Stimulated activated CD4-positive, alpha-beta T cell treated with anti-CD3 and anti-CD28 coated beads, Interleukin-1b, Interleukin-23, amount 100 ng/mL, for 1 hour (primary cell): ENCODE measurements at places on chromosomes 2 and 18.

- no peak for DNase-seq
Observed at GRCh38 chr18:3380384-3380961, 69.5 kb upstream of the TGIF1 start.

DNA sequence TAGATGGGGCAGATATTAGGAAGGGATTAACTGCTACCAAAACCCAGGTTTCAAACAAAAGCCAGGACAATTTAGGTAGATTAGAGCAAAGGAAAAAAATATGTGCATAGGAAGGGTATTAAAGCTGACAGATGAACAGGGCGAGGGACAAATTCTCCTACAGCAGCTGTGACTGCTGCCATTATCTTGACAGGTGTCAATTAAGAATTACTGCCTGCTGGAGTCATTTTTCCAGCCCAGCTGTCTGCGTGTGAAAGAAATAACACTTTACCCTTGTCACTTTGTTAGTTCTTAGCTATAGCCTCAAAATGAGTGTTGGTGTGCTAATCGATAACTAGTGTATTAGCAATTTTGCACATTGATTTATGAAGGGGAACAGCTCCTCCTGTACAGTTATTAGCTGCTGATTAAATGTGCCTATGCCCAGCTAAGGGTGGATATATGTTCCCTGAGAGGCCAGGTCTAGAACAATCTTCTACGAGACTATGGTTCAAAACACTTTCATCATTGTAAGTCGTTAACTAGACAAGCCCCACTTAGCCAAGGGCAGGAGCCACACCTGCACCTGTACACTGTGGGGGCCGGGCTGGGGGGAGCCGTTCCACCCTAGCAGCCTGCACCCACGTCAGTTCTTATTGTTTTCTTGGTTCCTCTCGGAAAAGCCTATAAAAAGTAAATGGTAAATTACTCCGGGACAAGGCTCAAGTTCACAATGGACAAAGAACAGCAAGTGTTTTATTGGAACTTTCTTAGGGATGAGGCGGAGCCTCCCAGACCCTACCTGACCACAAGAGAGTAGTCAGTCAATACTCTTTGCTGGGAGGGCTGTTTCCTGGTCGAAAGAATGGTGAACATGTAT, 7.7 kb downstream of the TSHZ1 start:
- no peak for DNase-seq

DNA sequence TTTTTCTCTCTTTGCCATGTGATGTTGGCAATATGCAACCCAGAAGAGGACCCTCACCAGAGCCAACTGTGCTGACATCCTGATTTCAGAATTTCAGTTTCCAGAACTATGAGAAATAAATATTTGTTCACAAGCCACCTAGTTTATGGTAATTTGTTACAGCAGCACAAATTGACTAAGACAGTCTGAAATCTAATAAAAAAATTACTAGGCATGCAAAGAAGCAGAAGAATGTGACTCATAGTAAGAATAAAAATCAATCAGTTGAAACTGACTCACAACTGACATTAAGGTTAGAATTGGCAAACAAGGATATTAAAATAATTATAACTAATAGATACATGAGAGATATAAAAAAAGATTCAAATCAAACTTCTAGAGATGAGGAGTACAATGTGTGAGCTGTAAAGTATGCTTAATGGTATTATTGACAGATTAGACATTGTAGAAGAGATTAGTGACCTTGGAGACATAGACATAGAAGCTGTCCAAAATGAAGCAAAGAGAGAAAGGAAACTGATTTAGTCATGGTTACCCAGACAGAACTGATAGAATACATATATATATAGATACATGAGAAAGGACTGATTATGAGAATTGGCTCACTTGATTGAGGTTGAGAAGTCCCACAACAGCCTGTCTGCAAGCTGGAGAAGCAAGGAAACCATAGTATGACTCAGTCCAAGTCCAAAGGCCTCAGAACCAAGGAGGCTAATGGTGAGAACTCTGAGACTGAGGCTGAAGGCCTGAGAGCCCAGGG, 27.8 kb upstream of the TTC39C start:
- no peak for DNase-seq

- no peak for DNase-seq
Observed at GRCh38 chr2:39717067-39717466, 51.4 kb downstream of the TMEM178A start.

GRCh38 chr18:59516356-59517155, 157.5 kb upstream of the LMAN1 start:
- DNase-seq: no peak

DNA sequence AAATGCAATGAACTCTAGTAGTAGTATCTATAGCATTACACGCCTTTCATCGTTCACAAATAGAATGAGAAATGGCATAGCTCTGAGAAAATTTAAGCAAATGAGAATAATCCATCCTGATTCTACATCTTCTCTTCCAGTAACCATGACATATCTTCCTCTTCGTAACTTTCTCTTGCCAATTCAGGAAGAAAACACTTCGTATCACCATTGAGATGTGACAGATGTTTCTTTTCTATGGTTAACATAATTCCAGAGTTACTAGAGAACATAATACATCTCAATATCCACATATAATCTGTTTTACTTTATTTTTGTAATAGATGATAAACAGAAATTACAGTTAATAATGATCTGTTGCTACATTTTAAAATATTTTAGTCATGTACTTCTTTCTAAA, 1527.4 kb downstream of the LRP1B start:
- DNase-seq: no peak

GRCh38 chr18:79923896-79924585, 27.4 kb downstream of the SLC66A2 start:
- DNase-seq: no peak

DNA sequence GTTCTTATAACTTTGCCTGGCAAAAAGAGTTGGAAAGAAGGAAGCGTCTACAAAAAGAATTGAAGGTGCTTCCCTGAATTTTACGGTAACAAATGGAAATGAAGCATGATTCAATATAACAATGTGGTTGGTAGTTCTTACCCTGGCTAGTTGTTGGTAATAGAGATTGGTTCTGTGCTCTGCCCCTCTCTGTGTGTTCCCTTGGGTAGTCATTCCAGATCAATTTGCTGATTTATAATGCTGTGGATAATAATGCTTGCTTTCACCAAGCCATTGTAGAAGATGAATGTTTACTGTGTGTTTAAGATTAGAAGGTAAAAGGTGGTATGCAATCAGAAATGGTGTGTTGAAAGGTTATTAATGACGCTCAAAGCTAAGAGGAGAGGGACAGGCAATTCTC, 577.8 kb upstream of the NXPH2 start:
- DNase-seq: no peak

DNA sequence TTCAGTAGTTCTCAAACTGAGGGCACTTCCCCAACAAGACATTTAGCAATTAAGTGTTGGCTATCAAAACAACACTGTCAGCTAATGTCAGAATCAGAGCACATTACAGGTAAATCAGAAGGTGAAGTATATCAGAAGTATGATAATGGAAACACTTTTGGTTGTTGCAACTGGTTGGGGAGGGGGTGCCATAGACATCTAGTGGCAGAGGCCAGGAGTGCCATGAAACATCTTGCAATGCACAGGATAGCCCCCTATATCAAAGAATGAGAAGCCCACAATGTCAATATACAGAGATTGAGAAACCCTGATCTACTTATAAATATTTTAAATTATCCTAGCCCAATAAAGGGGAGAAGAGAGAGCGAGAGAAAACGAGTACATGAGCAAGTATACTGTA, 4.9 kb upstream of the XPO1 start:
- DNase-seq: no peak

GRCh38 chr2:12652723-12653122, 64.0 kb upstream of the TRIB2 start:
- no peak for DNase-seq

DNA sequence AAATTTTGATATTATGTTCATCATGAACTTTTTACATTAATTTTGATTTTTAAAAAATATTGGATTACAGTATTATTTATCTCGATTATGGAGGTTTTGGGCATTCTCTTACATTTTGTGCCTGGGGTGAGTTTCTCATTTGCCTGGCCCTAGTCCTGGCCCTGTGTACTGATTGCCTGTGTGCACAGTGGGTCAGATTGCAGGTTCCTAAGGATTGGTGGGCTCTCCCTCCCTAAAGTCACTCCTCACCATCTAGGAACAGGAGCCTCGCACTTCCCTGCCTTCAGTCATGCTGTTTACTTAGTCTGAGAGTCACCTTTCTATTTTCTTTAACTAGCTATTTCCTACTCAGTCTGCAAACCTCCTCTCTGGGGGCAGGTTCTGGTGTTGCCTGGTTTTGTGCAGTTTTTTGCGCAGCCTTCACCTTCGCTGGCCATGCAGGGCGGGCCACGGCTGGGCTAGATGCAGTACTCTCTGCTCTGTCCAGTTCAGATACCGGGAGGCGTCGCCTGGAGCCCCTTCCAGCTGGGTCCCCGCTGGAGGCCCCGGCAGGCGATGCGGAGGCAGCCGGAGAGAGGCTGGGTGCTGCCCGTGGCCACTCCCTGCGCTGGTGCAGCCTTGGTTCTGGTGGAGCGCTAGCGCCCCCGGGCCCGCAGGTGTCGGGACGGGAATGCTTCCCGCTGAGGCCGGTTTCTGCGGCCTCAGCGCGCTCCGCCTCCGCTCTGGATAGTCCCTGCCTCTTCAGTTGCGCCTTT, 23.3 kb upstream of the MC5R start:
- DNase-seq: no peak

DNA sequence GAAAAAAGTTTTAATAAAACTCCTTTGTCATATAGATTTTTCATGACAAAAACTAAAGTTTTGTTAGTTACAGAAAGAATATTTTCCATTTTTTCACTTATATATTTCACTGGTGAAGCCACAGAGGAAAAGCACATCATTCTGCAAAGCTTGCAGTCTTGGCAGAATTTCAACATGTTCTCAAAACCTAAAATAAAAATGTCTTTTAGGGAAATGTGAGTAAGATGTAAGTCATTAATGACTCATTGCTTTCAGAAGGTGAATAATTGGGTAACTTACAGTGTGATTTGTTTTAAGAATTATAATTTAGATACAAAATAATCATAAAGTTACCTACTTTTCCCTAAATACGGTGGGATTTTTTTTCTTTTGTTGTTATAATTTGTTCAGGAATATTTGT, 43.4 kb upstream of the TNFRSF11A start:
- no peak for DNase-seq

DNA sequence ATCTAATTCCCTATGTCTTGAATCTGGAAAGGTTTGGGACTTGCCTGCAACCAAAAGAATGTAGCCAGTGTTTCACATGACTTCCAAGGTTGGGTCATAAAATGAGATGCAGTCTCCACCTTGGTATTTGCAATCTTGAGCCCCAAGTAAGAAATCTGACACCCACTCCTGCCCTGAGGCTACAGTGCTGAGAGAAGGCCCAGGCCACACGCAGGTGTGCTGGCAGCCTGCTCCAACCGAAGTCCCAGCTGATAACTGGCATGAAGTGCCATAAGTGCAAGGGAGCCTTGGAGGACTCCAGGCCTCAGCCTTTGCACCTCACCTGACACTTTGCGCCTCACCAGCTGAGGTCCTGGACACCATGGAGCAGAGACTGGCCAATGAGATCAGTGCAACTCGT, 182.7 kb downstream of the ANAPC1 start:
- no peak for DNase-seq

- no peak for DNase-seq
Observed at GRCh38 chr2:58539973-58540372, 298.8 kb upstream of the FANCL start.

DNA sequence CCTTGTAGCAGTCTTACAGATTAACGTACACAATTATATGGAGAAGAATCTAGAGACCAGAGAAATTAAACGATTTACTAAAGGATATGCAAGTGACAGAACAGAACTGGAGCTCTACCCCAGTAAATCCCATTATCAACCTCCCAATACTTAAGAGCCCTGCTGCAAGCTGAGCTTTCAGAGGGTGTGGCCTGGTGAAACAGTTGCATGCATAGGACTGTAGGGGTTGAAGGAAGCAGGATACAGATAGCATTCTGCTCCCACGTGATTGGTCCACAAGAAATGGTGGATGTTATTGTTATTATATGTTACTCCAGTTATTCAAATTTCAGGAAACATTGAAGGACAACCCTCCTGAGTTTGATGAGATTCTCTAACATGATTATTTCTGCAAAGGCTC, 210.8 kb upstream of the THUMPD2 start:
- no peak for DNase-seq

GRCh38 chr18:11883153-11883552, 25.0 kb downstream of the MPPE1 start:
- no peak for DNase-seq

GRCh38 chr2:60819155-60819862, 62.1 kb upstream of the REL start:
- DNase-seq: peak; percentile 46

DNA sequence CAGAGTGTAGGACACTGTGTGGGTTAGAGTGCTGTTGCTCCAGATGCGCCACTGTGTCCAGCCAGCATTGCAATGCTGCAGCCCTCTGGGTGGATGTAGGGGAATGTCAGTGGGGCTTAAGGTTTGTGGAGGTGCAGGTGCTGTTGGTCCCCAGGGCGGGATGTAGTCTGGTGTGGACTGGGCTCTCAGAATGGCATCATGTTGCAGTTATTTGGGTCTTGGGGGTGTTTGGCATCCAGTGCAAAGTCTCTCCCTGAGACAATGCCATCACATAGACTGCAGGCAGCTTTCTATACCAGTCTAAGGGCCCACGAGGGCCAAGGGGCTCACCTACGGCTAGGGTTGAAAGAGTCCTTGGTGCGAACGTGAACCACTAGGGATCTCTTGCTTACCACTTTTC, 275.3 kb downstream of the SOX11 start:
- no peak for DNase-seq

DNA sequence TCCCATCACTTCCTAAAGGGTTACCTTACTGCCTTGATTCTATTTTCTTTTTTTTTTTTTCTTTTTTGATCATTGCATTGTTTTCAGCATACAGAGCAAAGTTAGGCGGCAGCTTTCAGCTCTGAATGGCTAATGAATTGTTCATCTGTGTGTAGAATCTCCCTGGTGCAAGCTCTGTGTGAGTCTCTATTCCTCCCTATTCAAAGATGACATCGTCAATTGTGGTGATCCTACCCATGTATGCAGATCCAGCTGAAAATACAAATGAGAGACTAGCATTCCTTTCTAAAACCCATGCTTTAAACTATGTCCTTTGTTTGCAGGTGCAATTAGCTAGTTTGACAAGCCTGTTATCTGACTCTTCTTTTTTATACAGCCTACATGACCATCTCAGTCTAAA, 539.0 kb downstream of the ARHGAP15 start:
- no peak for DNase-seq

DNA sequence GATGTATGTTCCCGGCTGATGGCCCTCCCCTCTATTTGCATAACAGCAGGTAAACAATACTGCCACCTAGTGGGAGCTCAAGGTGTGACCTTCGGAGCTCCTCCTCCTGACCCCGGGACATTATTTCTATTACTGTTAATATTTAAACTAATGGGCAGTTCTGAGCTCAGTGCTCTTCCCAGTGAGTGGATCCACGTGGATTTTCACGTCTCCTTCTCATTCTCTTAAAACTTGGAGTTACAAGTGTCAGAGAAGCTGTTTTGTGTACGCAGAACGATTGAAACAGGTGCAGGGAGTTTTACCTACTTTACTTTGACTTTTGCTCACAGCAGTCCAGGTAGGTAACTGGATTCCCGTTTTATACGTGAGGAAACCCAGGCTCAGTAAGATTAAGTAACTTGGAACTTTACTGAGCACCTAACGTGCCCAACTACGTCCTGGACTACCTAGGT, 127.3 kb downstream of the PRKCE start:
- peak; percentile 41 for DNase-seq
